ENCODE measurements at places on chromosomes 16 and 17. TPM values are rescaled to one million over a fixed set of nuclear protein-coding genes. Genes with fewer than 3 reads are reported as not detected.

Gene SLC13A5
- total RNA-seq, result 3.6 TPM

Gene RCVRN
- 165 TPM for total RNA-seq

Gene HSF4
- 33.2 TPM for total RNA-seq

Gene ZNF778
- total RNA-seq, result 38.0 TPM

Gene ASB16
- 2.4 TPM for total RNA-seq

Gene MTSS2
- total RNA-seq, result 55.0 TPM

Gene MYH8
- 63.4 TPM for total RNA-seq

Gene TNFSF13
- 7.6 TPM for total RNA-seq

Gene CA5A
- not detected for total RNA-seq

Gene MYH1
- total RNA-seq, result 3.8 TPM

Gene JPH3
- 12.0 TPM for total RNA-seq

Gene KRTAP4-5
- not detected for total RNA-seq

Gene GNPTG
- 40.4 TPM for total RNA-seq

Gene MFSD6L
- 0.44 TPM for total RNA-seq

Gene EVPLL
- 0.33 TPM for total RNA-seq

Gene BEAN1
- total RNA-seq, result 5.9 TPM

Gene TMEM235
- total RNA-seq, result 1.8 TPM

Gene RAB26
- total RNA-seq, result 6.1 TPM

Gene PHB1
- total RNA-seq, result 62.9 TPM

Gene CFAP97D1
- not detected for total RNA-seq

Gene CX3CL1
- 12.3 TPM for total RNA-seq

Gene VTN
- total RNA-seq, result 7.7 TPM

Gene CSHL1
- not detected for total RNA-seq

Gene TLCD1
- total RNA-seq, result 1.1 TPM

Gene OTOP3
- not detected for total RNA-seq

Gene ENPP7
- not detected for total RNA-seq

Gene BRIP1
- total RNA-seq, result 11.0 TPM

Gene CCL7
- not detected for total RNA-seq

Gene LDAF1
- 43.0 TPM for total RNA-seq

Gene PRSS22
- 1.2 TPM for total RNA-seq

Gene TVP23C
- 47.6 TPM for total RNA-seq

Gene UTP18
- 48.5 TPM for total RNA-seq

Gene CACNG5
- 64.4 TPM for total RNA-seq

Gene PRR11
- total RNA-seq, result 255 TPM

Gene CES1
- total RNA-seq, result 5.8 TPM

Gene ABCA3
- 25.3 TPM for total RNA-seq

Gene ZNF624
- 25.9 TPM for total RNA-seq

Gene CES3
- 0.77 TPM for total RNA-seq

Gene SMCR8
- total RNA-seq, result 21.5 TPM

Gene MT4
- total RNA-seq, result not detected

Gene GPR139
- total RNA-seq, result 0.38 TPM

Gene NKD1
- total RNA-seq, result 15.0 TPM

Gene PIGW
- total RNA-seq, result 4.6 TPM
